ENCODE measurements at places on chromosomes 4 and X.

DNA sequence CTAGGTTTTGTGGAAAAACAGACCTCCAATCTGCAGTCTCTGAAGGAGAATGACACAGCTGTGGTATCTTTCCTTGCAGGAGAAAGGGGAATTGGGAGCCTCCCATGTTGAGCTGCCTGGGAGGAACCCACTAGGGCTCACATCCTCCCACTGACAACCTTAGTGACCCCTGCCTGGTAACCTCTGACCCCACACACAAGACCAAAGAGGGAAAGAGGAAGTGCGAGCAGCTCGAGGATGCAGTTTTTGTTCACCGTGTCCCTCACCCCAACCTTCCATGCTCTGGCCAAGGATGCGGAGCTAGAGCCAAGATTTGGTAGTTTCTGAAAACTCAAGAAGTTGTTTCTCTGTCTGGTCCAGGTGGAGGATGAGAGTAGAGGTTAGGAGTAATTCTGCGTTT is 5.4 kb upstream of the ZXDA start:
- DNase-seq, result no peak

- peak; percentile 42 for DNase-seq
Measured at GRCh38 chrX:39855748-39856129, 242.0 kb downstream of the BCOR start.

GRCh38 chr4:143606480-143606879 is 93.0 kb downstream of the SMARCA5 start:
- DNase-seq, result no peak

GRCh38 chr4:3852309-3852708 is 86.1 kb downstream of the ADRA2C start:
- DNase-seq, result no peak

DNA sequence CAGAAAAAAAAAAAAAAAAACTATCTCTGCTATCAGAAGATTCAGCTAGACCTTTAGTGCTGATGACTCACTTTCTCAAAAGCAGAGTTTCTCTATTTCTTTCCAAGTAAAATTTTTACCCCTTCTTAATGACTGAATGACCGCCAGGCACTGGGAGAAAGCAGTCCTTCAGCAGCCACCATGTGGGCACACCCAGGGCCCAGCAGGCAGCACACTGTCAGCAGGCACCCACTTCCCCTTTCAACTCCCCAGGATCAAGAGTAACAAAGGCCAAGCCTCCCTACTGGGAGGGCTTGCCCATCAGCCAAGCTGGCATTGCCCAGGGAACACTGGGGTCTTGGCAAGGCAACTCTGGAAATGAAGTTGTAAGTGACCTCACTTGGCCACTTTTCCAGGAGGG is 201.9 kb upstream of the MAMLD1 start:
- DNase-seq, result no peak

- no peak for DNase-seq
Measured at GRCh38 chr4:82524570-82525152, 37.1 kb downstream of the TMEM150C start.

DNA sequence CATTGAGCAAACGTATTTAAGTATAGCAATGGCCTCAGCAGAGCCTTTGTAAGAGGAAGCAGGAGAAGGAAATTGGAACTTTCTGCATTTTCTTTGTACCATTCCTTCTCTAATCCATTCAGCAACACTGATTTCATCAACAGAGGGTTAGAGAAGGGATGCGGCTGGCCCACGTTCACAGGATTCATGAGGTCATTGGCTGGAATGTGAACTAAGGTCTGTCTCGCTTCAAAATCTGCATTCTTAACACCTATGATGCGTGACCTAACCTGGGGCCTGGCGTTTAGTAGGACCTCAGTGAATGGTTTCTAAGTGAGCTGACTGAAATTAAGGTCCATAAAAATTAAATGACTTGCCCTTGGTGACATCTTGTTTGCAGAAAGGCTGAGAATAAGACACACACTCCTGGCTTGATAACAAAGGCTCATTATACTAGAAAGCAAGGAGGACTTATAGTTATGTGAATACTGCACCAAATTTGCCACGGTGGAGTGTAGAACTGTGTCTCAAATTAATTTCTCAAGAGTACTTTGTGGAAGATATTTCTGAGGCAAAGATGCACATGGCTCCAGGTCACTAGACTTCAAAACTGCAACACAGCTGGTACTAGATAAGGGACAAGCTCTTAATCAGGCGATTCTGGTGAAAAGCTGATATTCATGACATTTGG is 25.4 kb downstream of the FGFBP1 start:
- no peak for DNase-seq

- no peak for DNase-seq
Measured at GRCh38 chrX:150887906-150888465, 10.5 kb downstream of the CD99L2 start.

GRCh38 chr4:72641611-72642010 is 72.6 kb upstream of the ADAMTS3 start:
- DNase-seq, result no peak

Measured in hepatic stellate cell (primary cell).